ENCODE measurements at places on chromosomes 5 and 9. TPM values are rescaled to one million over a fixed set of nuclear protein-coding genes. Genes with fewer than 3 reads are reported as not detected.

DNA sequence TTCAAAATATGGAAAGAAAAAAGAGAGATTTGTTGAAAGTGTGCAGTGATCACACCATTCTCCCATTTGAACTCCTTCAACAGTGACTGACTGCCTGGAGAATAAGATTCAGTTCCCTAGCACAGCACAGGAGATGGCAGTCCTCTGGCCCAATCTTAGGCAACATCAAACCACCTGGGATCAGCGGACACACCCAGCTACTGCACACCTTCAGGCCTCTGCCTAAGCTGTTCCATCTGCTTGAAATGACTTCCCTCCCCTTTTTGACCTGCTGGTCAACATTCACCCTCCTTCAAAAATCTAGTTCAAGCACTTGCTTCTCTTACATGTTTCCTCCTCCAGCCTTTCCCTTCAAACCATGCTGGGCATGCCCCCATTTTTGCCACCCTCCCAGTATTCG lies 4.5 kb downstream of the MAPK9 start:
- peak; percentile 60 for DNase-seq

GRCh38 chr9:136045595-136046553 lies 49.2 kb downstream of the NACC2 start:
- no peak for DNase-seq

DNA sequence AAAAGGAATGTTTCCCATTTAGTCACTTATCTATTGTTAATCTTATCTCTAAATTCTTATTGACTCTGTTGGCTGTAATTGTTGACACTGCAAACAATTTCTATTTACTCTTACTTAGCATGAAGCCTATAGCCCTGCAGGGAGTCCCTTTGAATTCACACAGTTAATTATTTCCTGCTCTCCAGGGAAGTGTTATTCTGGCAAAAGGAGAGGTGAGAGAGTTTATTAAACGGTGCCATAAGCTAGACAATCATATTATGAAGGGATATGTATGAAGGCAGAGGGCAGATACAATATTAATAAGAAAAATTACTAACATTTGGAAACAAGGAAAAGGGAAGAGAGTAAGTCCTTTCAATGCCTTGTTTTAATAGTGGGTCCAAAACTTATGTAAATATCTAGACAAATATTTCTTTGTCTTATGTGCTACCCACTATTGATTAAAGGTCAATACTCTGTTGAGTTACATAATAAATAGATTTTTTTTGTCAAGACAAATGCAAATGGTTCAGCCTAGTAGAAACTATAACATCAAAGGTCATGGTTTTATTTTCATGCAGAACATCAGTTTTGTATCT lies 107.1 kb downstream of the CDH18 start:
- DNase-seq: peak; percentile 48

The PAPPA gene
- total RNA-seq: not detected

GRCh38 chr5:148805326-148806290 lies 20.8 kb upstream of the ADRB2 start:
- DNase-seq: no peak

The PCDHGA12 gene
- 1.0 TPM for total RNA-seq

The CCDC152 gene
- total RNA-seq: not detected

- DNase-seq: no peak
These were observed 42.6 kb upstream of the APC start for GRCh38 chr5:112694853-112695709.

The MRPS2 gene
- total RNA-seq: 66.9 TPM

The C5orf34 gene
- 7.0 TPM for total RNA-seq

DNA sequence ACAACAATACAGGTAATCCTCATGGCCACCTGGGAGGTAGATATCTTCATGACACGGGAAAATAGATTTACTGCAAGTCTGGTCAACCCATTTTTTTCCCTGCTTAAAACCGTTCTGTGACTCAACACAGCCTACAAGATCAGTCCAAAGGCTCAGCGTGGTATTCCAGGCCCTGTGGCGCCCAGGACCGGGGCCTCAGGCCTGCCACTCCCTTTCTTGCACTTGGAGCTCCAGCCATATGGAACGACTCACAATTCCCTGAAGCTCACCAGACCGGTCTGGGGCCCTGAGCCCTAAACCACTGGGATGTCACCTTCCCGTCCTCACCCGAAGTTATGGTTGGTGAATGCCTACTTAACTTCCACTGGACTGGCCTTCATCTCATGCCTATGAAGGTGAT lies 6.5 kb upstream of the MLANA start:
- DNase-seq: no peak

DNA sequence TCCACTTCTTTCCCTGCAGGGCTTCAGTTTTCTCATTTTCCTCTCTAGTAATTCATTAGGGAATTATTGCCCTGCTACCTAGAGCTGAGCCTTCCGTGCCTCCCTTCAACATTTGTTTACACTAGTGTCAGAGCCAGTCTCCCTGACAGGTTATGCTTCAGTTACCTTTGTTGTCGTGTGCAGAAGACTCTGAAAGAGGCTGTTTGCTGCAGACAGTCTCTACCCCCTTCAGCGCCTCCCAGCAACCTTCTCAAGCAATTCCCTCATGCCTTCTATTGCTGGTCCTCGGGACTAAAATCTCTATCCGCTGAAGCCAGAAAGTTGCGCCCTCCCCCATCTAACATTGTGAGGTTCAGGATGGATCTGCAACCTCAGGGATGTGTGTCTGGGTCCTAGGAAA lies 12.8 kb downstream of the RALGPS1 start:
- DNase-seq: no peak

GRCh38 chr9:37178742-37179141 lies 58.4 kb downstream of the ZCCHC7 start:
- no peak for DNase-seq

The KLHL9 gene
- total RNA-seq: 13.5 TPM

DNA sequence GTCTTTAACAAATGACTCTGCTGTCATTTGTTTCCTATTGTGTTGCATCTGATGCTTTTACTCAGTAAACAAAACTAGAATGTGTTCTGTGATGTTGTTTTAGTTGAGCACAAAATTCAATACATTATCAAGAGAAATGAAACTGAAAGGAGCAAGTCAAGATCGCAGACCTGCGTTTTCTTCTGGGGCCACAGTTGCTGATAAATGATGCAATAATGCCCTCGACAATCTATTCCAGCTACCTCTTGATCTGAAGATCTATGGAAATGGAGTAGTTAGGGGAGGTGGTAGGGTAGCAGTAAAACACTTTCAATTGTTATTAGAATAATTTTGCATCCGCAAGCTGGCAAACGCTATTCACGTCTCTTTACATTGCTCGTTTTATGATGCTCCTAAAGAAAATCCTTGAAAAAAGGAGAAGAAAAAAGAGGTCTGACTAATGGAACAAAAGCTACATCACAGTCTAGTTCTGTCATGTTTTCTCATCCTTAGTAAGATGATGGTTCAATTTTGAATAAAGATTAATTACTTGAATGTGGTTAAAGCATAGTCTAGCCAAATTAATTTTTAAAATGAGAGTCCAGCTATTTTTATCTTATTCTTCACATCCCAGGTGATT lies 1.6 kb downstream of the ZNF366 start:
- no peak for DNase-seq
